ENCODE measurements at places on chromosomes 1 and 21.

- DNase-seq = no peak
These were observed 1.4 kb downstream of the PPM1J start for GRCh38 chr1:112713466-112714312.

- no peak for DNase-seq
These were observed 27.7 kb upstream of the PTGFRN start for GRCh38 chr1:116881879-116882520.

GRCh38 chr1:116165572-116165971, 54.4 kb downstream of the MAB21L3 start:
- DNase-seq = no peak

GRCh38 chr1:111565079-111565478, 54.5 kb upstream of the RAP1A start:
- no peak for DNase-seq

DNA sequence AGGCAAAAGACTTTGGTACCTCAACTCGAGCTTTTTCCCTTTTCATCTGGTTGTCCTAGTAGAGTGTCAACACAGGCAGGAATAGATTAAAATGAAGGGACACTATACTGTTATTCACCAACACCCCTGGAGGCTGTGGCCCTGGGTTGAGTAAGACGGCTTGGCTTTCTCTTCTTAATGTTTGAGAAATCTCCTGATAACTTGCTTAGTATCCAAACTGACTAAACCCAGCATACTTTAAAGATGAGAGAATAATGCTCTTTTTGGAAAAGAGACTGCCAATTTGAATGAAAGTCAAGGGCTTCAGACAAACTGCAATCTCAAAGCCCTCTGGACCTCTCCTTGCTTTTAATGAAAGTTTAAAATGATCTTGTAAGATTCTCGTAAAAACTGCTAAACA, 2.6 kb upstream of the SLC30A1 start:
- DNase-seq = no peak

DNA sequence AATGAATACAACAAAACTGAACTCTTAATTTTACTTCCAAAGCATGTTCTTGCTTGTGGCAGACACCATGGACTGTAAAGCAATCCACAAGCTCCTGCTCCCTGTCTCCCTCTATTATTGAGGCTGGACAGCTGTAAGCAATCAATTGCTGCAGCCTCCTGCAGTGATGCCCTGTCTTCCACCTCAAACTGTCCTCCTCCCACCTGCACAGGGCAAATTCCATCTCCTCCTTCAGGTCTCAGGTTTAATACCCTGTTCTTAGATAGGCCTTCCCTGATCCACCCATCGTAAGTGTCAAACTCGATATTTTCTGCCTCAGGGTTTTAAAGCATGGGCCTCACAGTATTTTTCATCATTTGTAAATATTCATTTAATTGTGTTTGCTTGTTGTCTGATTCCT, 81.8 kb downstream of the LYST start:
- DNase-seq = no peak

DNA sequence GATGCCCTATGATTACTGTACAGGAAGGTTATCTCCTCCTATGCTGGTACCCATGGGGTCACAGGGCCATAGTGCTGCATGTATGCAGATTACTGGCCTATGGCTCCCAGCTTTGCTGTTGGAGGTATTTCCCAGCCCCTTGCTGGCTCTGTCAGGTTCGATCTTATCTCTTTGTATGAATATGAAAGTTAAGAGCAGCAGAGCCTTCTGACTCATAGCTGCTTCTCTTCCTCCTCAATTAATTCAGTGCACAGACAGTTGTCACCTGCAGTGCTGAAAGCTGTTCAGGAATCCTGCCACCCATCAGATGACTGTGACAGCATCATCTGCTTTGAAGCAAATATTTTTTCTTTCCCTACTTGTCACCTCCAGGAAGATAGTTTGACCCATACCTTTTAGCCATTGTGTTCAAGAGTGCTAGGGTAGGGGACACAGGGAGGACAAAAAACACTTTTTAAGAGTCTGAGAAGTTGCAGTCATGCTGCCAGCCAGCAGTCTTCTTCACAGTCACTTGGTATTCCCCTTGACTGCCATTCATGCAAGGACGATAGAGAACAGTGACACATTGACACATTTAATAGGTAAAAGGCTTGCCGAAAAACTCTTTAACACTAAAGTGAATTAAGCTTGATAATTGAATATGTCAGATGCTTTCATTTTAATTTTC, 73.1 kb downstream of the KIF1B start:
- no peak for DNase-seq

- DNase-seq = no peak
These were observed 187.7 kb upstream of the EDN2 start for GRCh38 chr1:41672173-41672572.

DNA sequence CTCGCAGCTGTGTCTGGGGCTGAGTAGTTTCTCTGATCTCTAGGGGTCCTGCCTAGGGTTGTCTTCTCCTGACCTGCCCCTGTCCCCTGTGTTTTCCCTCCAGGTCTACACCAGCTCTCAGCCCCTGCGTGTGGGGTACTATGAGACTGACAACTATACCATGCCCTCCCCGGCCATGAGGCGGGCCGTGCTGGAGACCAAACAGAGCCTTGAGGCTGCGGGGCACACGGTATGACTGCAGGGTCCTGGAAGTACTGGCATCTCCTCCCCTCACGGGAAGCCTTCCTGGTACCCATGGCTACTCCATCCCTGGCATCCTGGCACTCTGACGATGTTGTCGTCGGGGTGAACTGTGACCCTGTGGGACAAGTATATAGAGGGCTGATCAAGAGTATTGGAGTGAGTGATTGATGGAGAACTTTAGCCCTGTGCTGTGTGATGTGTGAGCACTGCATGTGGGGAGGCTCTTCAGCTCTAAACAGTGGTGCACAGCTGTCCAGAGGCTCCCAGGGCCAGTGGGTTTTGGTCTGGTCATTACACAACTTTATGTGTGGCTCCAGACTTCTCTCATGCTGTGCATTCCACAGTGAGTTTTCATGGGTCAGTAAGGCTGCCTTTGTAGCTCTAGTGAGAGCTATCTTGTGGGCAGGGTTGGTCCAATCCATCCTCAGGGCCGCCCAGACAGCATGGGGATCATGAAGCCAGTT, 14.4 kb downstream of the FAAH start:
- DNase-seq = no peak

- DNase-seq = no peak
These were observed 288.7 kb upstream of the USP25 start for GRCh38 chr21:15441060-15441493.

DNA sequence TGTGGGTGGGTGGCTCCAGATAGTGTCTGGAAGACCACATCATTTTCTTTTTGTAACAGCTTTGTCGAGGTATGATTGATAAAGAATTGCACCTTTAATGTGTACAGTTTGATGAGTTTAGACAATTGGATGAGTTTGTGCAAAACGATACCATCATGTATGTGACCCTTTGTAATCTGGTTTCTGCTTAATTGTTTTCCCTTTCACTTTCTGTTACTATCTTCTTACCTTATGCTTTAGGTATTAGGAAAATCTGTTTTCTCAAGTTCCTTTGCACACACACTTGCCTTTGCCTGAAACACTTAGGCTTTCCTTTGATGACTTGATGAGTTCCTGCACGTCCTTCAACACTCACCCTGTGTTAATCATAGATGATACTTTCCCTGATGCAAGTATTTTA, 6.8 kb downstream of the OR10Z1 start:
- DNase-seq = no peak

DNA sequence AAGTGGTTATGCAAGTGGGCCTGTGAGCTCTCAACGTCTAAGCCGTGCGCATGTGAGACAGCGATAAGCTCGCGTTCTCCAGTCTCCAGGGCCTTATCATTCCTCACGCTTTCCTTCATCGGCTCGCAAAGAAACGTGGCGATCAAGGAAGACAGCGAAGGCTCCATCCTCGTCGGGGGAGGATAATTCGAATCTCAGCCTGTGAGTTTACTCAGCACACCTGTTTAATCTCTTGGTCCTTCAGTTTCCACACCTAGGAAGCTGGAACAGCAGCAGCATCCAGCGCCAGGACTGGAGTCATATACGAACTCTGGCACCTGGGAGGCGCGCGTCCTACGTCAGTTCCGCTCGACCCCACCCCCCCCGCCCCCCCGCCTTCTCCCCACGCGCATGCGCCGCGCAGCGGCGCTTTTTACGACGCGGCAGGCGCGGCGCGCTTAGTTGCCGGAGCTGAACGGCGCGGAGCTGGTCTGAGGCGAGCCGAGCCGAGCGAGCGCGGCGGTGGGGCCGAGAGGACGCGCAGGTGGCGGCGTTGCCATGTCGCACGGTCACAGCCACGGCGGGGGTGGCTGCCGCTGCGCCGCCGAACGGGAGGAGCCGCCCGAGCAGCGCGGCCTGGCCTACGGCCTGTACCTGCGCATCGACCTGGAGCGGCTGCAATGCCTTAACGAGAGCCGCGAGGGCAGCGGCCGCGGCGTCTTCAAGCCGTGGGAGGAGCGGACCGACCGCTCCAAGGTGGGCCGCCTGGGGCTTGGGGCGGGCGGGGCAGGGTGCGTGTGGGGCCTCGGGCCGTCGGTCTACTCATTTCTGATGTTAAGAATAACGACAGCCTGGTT, at the start of gene PITHD1:
PITHD1 (plus strand) TSS at position 440 of the 836 bp plus-strand sequence; CDS start at position 538, 98 bp downstream.
- peak; percentile 71 for DNase-seq

GRCh38 chr1:200784576-200784975, 45.9 kb downstream of the CAMSAP2 start:
- DNase-seq = no peak

DNA sequence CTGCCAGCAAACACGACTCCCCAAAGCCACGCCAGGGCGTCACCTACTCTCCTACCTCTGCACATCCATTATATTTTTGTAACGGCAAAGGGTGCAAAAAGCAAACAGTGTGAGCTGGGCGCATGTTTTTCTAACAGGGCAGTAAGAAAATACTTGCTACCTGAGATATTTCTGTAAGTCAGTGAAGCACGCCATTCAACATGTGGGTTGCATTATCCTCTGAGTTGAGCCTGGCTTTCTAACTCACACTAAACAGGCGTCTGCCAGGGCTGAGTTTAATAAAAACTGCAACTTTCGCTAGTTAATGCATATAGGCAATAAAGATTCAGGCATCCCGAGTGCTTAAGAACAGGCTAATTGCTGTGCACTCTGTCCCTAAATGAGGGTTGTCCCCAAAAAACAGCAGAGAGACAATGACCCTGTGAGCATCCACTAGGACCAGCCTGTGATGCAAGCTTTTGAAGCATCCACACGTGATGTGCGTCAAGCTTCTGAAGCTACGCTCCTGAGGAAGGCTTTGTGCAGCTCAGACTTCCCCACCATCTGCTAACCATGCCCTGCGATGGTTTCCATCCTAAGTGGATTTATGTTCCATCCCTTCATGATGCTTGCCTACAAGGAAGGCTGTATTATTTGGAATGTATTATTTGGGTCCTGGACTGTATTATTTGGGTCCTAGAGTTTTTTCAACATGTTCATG, 70.0 kb upstream of the SIM2 start:
- DNase-seq = no peak

DNA sequence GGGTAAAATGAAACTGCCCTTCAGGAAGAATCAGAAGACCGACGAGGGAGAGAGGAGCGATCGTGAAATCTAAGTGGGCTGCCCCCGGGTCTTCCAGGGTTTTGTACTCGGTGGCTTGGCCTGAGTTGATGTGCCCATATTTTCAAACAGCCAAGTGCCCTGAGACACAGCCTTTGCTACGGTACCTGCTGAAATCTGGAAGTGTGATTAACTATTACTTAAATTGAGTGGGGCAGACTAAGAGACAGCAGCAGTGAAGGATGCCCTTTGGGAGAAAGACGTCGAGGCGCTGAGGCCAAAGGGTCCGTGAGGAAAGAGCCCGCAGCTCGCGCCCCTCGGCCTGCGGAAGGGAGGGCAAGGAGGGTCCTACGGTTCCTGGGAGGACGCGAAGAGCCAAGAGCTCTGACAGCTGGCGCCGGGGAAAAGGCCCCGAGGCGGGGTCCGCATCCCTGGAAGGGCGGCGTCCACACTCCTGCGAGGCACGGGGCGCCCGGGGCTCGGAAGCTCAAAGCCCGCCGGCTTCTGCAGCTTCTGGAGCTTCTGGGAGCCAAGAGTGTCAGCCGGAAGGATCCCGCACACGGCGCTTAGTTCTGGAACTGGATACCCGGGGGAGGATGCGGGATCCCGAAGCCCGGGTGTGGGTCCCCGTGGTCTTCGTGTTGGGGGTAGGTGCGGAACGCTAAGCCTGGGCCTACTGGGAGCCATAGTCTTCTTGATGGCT, 15.4 kb upstream of the RNU1-4 start:
- no peak for DNase-seq

- no peak for DNase-seq
These were observed 38.2 kb downstream of the TMEM51 start for GRCh38 chr1:15191770-15192169.

DNA sequence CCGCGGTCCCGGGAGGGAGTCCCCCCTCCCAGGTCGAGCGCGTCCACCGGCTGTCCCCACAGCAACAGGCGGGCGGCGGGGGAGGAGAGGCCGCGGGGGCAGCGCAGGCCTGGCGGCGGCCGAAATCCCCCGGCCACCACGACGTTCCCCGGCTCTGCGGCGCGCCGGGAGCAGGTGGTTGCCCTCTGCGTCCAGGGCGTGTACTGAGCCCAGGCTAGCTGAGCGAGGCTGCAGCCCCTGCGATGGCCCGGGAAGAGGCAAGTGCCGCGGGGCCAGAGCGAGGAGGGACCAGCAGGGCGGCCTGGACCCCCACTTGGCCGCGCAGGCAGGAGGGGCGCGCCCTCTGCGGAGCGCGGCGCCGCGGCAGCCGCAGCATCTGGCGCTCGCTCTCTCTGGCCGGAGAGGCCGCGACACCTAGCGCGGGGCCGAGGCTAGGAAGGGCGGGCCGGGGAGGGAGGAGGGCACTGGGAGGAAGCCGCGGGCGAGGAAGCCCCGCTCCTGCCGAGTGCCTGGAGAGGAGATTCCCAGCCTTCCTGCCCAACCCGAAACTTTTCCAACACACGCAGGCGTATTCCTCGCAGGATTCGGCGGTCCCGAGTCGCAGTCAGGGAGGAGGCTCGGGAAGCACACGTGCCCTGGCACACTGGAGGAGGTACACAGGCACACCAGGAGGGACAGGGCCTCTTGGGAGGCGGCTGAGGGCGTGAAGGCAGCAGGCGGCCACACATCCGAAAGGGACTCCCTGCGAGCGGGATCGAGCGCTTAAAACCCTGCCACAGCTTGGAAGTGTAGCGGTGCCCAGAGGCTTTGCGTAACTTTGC, 4.9 kb upstream of the PROX1 start:
- no peak for DNase-seq

- no peak for DNase-seq
These were observed 8.5 kb downstream of the KYAT3 start for GRCh38 chr1:88983791-88984559.

DNA sequence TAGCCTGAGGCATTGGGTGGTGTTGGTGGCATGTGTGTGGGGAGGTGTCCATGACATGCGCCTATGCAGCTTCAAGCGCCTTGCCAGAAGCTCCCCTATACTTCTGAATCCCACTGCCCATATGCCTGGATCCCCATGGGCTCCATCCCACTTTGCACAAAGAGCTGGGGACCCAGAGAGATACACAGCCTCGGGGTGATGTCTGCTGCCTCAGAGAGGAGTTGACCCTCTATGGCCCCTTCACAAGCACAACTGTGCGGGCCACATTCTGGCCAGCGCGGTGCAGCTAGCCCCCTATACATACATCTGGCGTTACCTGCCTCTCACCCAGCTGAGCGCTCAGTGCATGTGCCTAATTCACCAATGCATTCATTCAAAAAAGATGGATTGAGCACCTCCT, 9.6 kb upstream of the PTPRF start:
- DNase-seq = no peak

GRCh38 chr1:3482378-3482849, 27.9 kb downstream of the ARHGEF16 start:
- no peak for DNase-seq
